Stimulated activated CD8-positive, alpha-beta memory T cell treated with anti-CD3 and anti-CD28 coated beads, Interleukin-15, amount 100 ng/mL, for 24 hours (primary cell): ENCODE measurements at places on chromosomes 12 and 14.

GRCh38 chr14:104803912-104804410, 3.1 kb downstream of the ZBTB42 start:
- DNase-seq = no peak

- DNase-seq = no peak
Measured at GRCh38 chr12:131137009-131137835, 183.5 kb downstream of the ADGRD1 start.

- DNase-seq = no peak
Measured at GRCh38 chr12:111270774-111271173, 98.1 kb downstream of the PHETA1 start.

GRCh38 chr12:66763467-66763866, 84.6 kb upstream of the GRIP1 start:
- DNase-seq = no peak

DNA sequence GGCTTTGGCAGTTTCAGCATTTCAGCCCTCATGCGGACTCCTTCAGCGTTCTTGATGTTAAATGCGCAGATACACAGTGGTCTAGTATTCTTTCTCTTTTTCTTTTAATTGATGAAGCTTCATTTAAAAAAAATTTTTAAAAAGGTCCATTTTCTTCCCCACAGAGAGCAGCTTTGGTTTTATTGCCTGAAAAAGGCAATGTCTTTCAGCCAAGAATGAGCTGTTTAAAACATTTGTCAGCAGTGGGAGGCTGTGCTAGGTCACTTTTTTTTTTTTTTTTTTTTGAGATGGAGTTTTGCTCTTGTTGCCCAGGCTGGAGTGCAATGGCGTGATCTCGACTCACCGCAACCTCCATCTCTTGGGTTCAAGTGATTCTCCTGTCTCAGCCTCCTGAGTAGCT, 13.5 kb downstream of the KMT5A start:
- no peak for DNase-seq

GRCh38 chr12:18206198-18206597, 55.1 kb upstream of the PIK3C2G start:
- no peak for DNase-seq

- no peak for DNase-seq
Measured at GRCh38 chr14:54652188-54652587, 85.3 kb downstream of the SAMD4A start.

GRCh38 chr14:96088911-96089310, 49.7 kb downstream of the C14orf132 start:
- no peak for DNase-seq

DNA sequence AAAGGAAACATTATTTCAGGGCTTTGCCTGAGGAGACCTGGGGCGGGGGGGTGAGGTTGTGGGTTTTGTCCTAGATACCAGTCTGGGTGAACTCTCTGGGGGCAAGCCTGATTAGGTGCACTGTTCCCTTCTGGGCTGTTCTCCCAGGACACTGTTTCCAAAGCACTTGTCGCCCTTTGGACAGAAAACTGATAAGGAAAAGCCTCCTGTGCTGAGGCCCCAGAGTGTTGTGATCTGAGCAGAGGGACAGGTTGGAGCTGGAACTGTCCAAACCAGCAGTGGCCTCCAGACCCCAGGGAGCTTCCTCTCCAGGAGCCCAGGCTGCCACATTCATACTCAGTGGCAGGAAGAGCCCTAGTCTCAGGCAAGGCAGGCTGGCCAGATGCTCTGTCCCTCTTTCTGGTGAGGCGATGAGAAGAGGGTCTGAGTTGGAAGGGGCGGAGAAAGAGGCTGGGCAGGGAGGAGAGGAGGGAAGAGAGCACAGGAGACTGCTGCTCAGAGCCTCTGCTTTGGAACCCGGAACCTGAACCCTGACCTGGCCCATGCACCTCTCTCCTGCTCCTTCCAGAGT, 1.9 kb downstream of the GALNT16 start:
- DNase-seq = no peak
